Uterus (tissue), 4 donors: ENCODE measurements at places on chromosomes 5 and 9.

DNA sequence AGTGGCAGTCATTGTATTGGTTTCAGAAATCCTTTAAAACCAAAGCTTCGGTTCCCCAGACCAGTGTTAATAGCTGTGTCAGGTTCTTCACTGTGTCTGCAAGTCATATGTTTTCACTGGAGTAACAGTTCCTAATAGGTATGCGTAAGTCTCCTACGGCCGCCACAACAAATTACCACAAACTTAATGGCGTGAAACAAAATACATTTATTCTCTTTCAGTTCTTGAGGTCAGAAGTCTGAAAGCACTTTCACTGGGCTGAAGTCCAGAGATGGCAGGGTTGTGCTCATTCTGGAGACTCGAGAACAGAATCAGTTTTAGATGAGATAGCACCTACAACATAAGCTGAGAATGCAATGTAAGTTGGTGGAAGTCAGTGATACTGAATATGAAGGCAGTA, 556.2 kb downstream of the TLE4 start:
- no peak for DNase-seq

- no peak for DNase-seq
These were observed 5.5 kb downstream of the KCNIP1 start for GRCh38 chr5:170509348-170509660.

GRCh38 chr9:125950880-125951471, 203.8 kb downstream of the PBX3 start:
- no peak for DNase-seq

- DNase-seq, result no peak
These were observed 141.2 kb upstream of the TBC1D2 start for GRCh38 chr9:98396656-98397055.

DNA sequence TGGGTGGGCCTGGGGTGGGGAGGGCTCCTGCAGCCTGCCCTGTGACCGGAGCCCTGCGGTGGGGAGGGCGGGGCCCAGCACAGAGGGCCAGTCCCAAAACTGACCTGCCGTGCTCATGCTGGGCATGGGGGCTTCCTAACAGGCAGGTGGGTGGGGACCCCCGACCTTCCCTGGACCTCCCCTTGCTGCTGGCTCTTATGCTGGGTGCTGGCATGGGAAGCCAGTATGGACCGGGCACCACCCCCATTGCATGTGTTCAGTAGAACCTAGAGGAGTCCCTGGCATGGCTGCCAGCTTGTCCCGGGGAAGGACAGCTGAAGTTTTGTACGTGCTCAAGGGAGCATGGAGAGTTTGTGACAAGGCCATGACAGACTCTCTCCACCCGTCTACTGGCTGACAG, 37.1 kb downstream of the WNK2 start:
- no peak for DNase-seq
